ENCODE measurements at places on chromosomes 2 and 18. TPM values are rescaled to one million over a fixed set of nuclear protein-coding genes. Genes with fewer than 3 reads are reported as not detected.

DNA sequence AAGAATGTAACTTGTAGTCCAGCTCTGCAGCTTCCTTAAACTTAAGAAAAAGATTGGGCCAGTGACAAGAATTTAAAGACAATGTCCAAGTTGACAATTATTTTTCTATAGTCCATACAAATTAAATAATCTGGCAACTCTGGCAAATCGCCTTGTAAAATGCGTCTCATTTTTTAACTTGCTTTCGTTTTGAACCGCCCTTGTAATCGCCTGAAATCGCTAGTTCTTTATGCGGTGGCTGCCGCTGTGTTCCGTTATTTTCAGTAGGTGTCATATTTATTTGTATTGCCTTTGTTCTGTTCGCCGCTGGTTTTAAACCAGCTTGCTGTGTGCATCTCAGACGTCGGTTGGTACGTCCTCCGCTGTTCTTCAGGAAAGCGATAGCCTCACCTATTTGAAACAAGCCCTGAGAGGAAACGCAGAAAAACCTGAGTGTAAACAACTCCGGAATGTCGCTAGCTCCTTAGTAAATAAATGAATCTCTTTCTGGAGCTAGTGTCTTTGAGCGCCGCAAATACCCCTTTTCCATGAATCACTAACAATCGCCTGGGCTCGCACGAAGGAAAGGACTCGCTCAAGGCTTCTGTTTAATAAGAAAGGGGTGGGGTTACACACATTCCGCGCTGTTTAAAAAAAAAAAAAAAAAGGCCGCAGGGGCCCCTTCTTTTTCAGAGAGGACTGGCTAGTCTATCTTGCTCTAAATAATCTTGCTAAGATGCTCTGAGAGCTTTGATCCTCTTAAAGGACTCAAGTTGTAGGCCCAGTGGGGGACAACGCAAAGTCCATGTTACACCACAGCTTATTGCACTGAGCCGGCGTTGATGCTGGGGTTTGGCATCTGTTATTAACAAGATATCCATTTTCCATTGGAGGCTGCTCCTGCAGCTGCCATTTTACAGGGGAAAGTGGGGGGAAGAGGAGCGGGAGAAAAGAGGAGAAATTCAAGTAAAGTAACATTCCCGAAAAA, 3.0 kb downstream of the HOXD8 start:
- no peaks in the 10 kb centered on the region for H3K36me3 ChIP-seq
- H3K27me3 ChIP-seq: no peaks in the 10 kb centered on the region
- peak; percentile 86 for DNase-seq
- peaks cover 48% of the 10 kb centered on the region for H3K4me1 ChIP-seq
- H3K27ac ChIP-seq: peak overlapping the region; percentile 67

DNA sequence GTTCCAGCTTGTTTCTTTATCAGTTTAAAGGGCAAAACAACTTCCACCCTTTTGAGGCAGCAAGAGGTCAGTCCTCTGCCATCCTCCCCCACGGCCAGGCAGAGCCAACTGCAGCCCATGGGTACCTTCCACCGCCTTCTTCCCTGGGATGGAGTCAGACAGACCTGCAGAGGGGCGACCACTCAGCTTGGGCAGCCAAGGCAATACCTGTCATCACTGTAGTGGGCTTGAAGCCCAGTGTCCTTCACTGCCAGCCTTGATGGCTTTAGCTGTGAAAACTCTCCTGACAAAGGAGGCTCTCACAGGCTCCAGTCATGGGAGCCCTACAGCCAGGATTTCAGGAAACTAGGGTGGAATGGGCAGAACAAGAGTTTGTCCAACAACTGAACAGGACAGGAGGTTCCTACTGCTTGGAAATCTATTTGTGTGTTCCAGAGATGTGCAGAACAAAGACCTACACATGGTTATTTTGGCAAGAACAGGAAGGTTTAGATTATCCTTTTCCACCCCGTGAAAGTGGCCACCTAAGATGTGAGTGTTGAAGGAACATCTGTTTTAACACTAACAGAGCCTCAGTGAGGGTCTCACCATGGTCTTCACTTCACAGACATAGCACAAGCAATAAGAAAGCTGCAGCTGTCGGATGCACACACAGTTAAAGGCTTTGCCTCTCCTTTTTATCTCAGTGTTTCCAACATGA, 93.9 kb upstream of the RMDN2 start:
- no peak for DNase-seq
- no peak overlapping the region for H3K4me3 ChIP-seq
- peaks cover 32% of the 10 kb centered on the region for H3K4me1 ChIP-seq
- H3K27ac ChIP-seq: no peak overlapping the region

- peaks cover 17% of the 10 kb centered on the region for H3K4me1 ChIP-seq
- DNase-seq: peak; percentile 97
- no peaks in the 10 kb centered on the region for H3K36me3 ChIP-seq
- H3K4me3 ChIP-seq: no peak overlapping the region
- peak overlapping the region; percentile 90 for H3K27ac ChIP-seq
Observed at GRCh38 chr2:150133623-150134022, 353.8 kb downstream of the RND3 start.

DNA sequence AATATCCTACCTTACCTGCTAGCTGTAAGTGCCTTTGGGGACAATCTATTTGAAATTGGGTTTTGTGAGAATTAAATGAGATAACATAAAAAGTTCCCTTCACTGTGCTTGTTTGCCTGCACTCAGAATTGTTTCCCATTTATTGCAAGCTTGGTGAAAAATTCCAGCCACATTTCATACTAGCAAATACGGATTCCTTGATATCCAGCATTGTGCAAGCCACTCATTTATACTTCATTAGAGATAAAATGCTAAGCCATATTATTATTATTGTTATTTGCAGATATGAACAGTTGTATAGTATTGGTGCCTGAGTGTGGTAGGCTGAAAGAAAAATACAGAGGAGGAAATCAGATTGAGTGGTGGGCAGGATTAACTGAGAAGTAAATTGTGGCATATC, 31.9 kb downstream of the ACSL3 start:
- DNase-seq: no peak
- H3K4me1 ChIP-seq: peaks cover 39% of the 10 kb centered on the region
- no peaks in the 10 kb centered on the region for H3K36me3 ChIP-seq
- no peaks in the 10 kb centered on the region for H3K27me3 ChIP-seq

DNA sequence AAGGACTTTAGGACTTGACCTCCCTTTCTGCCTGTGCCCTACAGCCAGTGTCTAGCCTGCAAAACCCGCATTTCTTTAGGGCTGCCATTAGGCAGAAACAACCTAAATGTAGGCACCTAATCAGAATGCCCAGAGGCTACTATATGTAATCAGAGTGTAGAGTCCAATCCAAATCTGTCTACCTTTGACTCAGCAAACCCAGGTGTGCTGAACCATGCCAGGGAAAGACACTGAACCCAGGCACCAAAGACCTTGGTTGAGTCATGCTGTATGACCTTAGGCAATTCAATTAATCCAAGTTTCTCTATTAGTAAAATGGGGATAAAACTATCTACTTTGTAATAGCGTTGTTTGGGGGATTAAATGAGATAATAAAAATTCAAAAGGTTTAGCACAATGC, 20.7 kb downstream of the CAPN14 start:
- no peak for DNase-seq
- H3K27ac ChIP-seq: no peak overlapping the region
- H3K4me1 ChIP-seq: no peaks in the 10 kb centered on the region
- no peak overlapping the region for H3K4me3 ChIP-seq
- no peaks in the 10 kb centered on the region for H3K36me3 ChIP-seq

DNA sequence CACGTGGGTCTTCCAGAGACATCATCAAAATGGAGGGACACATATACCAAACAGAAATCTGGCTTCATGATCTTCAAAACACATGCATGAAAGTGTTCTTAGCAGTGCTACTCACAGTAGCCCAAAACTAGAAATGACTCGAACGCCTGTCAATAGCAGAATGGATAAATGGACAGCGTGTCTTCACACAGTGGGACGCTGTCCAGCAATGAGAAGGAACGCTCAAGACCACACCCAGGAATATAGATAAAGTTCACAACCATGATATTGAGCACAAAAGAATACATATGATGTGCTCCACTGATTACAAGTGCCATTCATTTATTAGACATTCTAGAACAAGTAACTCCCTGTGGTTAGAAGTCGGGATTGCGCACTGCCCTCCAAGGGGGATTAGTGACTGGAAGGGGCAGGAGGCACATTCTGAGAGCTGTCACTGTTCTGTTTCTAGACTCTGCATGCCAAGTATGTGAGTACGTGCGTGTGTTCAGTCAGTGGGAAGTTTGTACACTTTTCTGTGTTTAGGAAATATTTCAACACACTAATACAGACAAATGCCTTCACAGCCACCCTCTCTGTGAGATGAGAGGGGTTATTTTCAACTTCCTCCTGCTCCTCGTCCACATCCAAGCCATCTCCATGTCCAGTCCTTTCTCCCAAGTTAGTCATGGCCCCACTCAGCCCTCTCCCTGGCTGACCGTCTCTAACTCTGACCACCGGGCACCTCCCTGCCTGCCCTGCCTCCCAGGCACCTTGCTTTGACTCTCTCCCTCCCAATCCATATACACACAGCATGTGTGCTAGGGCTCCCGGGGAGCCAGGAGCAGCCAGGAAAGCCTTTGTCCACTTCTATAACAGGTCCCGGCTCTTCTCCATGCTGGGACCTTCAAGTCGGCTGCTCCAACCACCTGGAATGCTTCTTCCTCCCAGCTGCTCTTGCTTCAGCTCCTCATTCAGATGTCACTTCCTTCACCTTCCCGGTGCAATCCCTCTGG, 26.9 kb upstream of the TNS1 start:
- peaks cover 13% of the 10 kb centered on the region for H3K27me3 ChIP-seq
- no peak overlapping the region for H3K4me3 ChIP-seq
- no peak overlapping the region for H3K27ac ChIP-seq
- no peaks in the 10 kb centered on the region for H3K36me3 ChIP-seq

DNA sequence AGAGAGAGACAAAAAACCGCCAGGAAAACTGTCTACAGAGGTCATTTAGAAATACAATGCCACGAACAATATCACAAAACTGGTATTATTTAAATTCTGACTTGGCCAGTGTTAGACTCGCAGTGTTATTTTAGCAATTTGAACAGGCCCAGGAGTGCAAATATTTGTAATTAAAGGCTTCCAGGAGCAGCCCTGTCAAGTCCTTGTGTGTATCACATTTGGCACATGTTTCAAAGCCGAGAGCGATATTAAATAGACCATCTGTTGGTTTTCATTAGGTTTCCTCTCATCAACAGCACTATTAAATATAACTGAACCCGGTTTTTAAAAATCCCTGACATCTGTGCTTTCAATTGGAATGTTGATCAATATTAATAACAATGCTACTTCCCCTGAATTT, 656.9 kb downstream of the TSN start:
- H3K4me1 ChIP-seq: no peaks in the 10 kb centered on the region
- H3K27ac ChIP-seq: no peak overlapping the region
- no peaks in the 10 kb centered on the region for H3K27me3 ChIP-seq
- H3K36me3 ChIP-seq: no peaks in the 10 kb centered on the region

DNA sequence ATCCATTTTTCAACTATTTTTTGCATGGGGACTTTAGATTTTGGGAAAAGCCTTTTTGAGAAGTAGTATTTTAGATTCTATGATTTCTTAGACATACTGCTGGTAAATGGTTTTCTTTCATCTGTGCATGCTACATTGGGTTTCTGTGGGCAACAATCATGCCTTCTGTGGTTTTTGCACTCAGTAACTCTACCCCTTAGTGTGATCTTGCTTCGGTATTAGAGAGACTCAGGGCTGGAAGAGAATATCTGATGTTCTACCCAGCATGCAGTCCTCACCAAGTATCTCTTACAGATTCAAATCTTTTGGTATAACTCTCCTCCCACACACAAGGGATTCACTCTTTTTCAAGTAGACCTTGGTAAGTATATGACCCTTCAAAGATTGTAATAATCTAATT, 183.0 kb downstream of the PMAIP1 start:
- no peaks in the 10 kb centered on the region for H3K36me3 ChIP-seq
- no peaks in the 10 kb centered on the region for H3K4me1 ChIP-seq
- no peak overlapping the region for H3K4me3 ChIP-seq
- no peak for DNase-seq

SPAST gene
- total RNA-seq: 24.9 TPM

- H3K27ac ChIP-seq: no peak overlapping the region
- H3K4me1 ChIP-seq: peaks cover 12% of the 10 kb centered on the region
- no peaks in the 10 kb centered on the region for H3K27me3 ChIP-seq
- H3K36me3 ChIP-seq: no peaks in the 10 kb centered on the region
- DNase-seq: no peak
Observed at GRCh38 chr2:222738312-222738711, 66.9 kb downstream of the MOGAT1 start.

PDE1A gene
- 0.83 TPM for total RNA-seq

CTNNA2 gene
- not detected for total RNA-seq

DNA sequence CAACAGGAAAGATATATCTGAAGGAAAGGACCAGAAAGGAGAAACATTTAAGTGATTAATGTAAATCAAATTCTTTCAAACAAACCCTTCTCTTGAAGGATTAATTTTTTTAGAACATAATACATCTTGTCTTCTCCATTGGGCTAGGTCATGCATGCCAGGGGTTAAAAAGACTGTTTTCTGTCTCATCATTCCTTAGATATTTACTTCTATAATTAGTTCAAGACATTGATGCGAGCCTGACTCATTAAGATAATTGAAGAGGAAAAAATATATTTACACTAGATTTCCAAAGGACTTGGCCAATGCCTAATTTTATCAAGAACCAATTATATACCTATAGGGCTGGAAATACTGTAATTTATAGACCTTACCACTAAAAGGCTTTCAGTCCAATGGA, 166.6 kb upstream of the SETBP1 start:
- no peak overlapping the region for H3K27ac ChIP-seq
- H3K36me3 ChIP-seq: no peaks in the 10 kb centered on the region
- H3K4me3 ChIP-seq: no peak overlapping the region
- H3K4me1 ChIP-seq: peaks cover 11% of the 10 kb centered on the region
- no peaks in the 10 kb centered on the region for H3K27me3 ChIP-seq

DNA sequence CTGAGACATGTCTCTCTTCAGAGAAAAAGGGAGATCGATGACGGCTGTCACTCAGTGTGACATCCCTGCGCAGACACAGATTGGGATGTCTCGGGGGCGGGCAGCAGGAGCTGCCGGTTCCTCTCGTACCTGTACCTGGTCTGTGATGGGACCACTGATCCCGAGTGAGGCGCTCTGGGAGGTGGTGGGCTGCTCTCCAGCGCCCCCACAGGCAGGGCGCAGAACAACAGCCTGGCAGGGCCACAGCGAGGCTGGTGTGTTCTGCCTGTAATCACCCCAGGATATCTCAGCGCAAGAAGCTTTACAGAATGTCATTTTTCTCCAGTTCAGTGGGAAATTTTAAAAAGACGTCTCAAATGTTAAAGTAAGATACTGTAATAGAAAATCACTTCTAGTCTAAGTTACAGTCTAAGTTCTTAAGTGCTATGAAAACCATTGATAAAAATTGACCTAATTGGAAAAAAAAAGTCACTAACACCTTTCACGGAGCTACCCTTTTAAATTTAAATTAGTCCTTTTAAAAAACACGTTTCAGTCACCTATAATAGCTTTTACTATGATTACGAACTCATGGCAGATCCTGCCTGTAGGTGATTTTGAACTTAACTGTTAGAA, 189.8 kb downstream of the SNTG2 start:
- no peaks in the 10 kb centered on the region for H3K4me1 ChIP-seq
- no peaks in the 10 kb centered on the region for H3K36me3 ChIP-seq
- H3K27me3 ChIP-seq: no peaks in the 10 kb centered on the region
- H3K4me3 ChIP-seq: no peak overlapping the region

GRCh38 chr2:199907008-199907714, 3.9 kb upstream of the C2orf69 start:
- H3K4me3 ChIP-seq: no peak overlapping the region
- no peak overlapping the region for H3K27ac ChIP-seq
- no peaks in the 10 kb centered on the region for H3K36me3 ChIP-seq
- H3K27me3 ChIP-seq: peaks cover 3% of the 10 kb centered on the region
- peaks cover 8% of the 10 kb centered on the region for H3K4me1 ChIP-seq

KIF1A gene
- not detected for total RNA-seq

GRCh38 chr2:224769489-224769888, 53.3 kb upstream of the CCDC195 start:
- peaks cover 2% of the 10 kb centered on the region for H3K36me3 ChIP-seq
- no peak overlapping the region for H3K27ac ChIP-seq
- H3K4me1 ChIP-seq: no peaks in the 10 kb centered on the region
- no peak for DNase-seq
- no peak overlapping the region for H3K4me3 ChIP-seq
